Cardiac atrium fibroblast (primary cell): ENCODE measurements at places on chromosomes 13 and 19. TPM values are rescaled to one million over a fixed set of nuclear protein-coding genes. Genes with fewer than 3 reads are reported as not detected.

The ZNF547 gene
- total RNA-seq: 3.1 and 5.0 TPM in 2 replicates

The POU4F1 gene
- total RNA-seq: not detected in 2 replicates

The IFNL1 gene
- not detected in 2 replicates for total RNA-seq

The SIGLECL1 gene
- total RNA-seq: not detected in 2 replicates

The IGSF23 gene
- total RNA-seq: not detected in 2 replicates

The SHANK1 gene
- total RNA-seq: 1.1 and 2.8 TPM in 2 replicates

The SPTBN4 gene
- total RNA-seq: 0.90 and 3.2 TPM in 2 replicates

The IGFL3 gene
- total RNA-seq: not detected in 2 replicates

The ZNF160 gene
- total RNA-seq: 21.5 and 26.9 TPM in 2 replicates

The F7 gene
- total RNA-seq: not detected in 2 replicates

The CGB2 gene
- total RNA-seq: not detected in 2 replicates

The SLC44A2 gene
- total RNA-seq: 47.5 and 48.6 TPM in 2 replicates

The C19orf67 gene
- not detected in 2 replicates for total RNA-seq

The EXOC3L2 gene
- total RNA-seq: 0.18 and 1.1 TPM in 2 replicates

The EXOSC5 gene
- 17.7 and 31.6 TPM in 2 replicates for total RNA-seq

The ZNF730 gene
- 0.18 and 0.97 TPM in 2 replicates for total RNA-seq

The C1QTNF9B gene
- 2.2 TPM in 1 of 2 replicates, not detected in the other for total RNA-seq

The NLRP7 gene
- total RNA-seq: not detected in 2 replicates

The METTL21C gene
- total RNA-seq: not detected in 2 replicates

The LRFN3 gene
- 5.0 and 12.1 TPM in 2 replicates for total RNA-seq

The WTIP gene
- total RNA-seq: 21.8 and 31.4 TPM in 2 replicates

The GPX4 gene
- 486 and 619 TPM in 2 replicates for total RNA-seq
